Ecto neural progenitor cell (in vitro differentiated cells): ENCODE measurements at places on chromosomes 13 and 19.
A peak's percentile ranks its signal among the peaks of the same experiment; 100 is the strongest.

- DNase-seq, result no peak
Observed at GRCh38 chr13:106612688-106613087, 44.8 kb upstream of the ARGLU1 start.

DNA sequence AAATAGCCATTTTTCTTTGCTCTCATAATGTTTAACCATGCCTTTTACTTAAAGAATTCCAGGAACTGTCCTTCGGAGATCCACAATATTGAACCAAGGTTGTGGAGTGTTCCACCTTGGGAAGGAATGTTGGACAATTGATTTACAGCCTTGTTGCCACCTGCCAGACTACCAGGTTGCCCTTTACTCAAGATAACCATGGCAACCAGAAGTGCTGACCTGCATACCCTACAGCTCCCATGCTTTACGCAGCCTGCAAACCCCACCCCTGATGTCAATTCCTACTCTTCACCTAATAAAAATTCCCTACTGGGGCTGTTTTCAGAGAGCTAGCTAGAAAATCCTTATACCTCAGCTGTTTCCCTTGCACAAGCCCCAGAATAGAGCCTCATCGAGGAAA, 151.0 kb upstream of the RXFP2 start:
- DNase-seq, result no peak

GRCh38 chr19:49403404-49404187, 15.5 kb downstream of the KASH5 start:
- peak; percentile 64 for DNase-seq

- no peak for DNase-seq
Observed at GRCh38 chr19:53518716-53519115, 19.2 kb upstream of the ZNF331 start.

GRCh38 chr19:36420961-36421748, 2.7 kb upstream of the ZFP82 start:
- no peak for DNase-seq

DNA sequence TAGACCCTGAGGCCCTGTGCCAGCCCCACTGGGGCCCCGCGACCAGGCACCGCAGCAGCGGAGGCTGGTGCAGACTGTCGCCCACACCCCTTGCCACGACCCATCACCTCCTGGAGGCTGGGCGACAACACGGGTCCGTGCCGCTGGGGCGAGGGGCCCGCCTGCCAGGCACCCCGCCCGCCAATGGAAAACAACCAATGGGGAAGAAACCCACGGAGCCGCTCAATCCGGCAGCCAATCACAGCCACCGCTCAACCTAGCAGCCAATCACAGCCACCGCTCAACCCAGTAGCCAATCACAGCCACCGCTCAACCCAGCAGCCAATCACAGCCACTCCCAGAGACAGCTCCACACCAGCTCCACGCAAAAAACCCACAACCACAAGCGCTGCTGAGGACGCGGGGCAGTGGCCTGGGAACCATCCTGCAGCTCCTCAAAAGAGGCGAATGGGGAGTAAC, 29.7 kb downstream of the GPX4 start:
- no peak for DNase-seq

- no peak for DNase-seq
Observed at GRCh38 chr13:52004511-52005170, 6.6 kb downstream of the ATP7B start.
